ENCODE measurements at places on chromosomes 11 and 22.

DNA sequence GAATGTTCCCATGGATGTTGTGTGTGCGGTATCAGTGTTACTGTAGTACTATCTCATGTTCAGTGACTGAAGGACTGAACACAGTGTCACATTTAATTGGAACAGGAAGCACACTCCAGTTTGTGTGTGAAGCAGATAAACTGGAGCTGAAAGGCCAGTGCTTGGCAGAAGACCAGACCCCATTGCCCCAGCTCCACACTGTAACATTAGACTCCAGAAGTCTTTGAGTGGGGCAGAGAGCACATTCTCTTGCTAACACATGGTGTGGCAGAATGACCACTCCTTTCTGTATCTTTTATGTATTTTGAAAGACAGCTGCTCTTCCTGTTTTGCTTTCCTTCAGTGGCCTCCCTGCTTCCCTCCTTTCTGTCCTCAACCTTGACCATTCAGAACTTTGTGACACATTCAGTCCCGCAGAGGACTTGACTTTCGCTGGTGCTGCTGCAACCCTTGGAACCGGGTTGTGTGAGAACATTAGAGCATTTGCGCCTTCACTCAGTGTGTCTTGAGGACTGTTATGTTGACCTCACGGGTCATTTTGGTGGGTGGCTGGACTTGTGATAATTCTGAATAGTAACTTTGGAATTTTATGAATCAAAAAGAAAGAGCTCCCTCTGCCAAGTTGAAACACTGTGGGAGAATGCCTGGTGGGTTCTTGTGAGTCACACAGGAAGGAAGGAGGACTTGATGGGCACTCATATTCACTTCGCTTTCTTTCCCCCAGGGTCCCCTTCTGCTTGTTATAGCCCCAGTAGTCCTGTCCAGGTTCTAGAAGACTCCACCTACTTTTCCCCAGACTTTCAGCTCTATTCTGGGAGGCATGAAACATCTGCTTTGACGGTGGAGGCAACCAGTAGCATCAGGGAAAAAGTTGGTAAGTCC, 26.4 kb downstream of the AMOTL1 start:
- no peak for DNase-seq

GRCh38 chr11:69496202-69496557, 14.7 kb downstream of the LINC01488 start:
- no peak for DNase-seq

DNA sequence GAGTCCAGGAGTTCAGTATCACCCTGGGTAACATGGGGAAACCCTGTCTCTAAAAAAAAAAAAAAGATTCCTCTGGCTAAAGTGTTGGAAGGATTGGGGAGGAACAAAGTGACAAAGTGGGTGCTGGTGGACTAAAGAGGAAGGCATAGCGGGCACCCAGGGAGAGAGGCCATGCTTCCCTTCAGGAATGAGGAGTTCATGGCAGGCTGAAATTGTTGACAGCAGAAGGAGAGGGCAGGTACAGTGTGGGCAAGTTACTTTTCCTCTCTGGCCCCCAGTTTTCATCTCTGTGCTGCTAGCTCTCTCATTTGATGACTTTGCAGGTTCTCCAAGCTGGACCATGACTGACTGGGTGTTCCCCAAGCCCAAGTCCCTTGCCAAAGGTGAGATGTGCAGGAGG, 4.4 kb upstream of the SYT13 start:
- no peak for DNase-seq

DNA sequence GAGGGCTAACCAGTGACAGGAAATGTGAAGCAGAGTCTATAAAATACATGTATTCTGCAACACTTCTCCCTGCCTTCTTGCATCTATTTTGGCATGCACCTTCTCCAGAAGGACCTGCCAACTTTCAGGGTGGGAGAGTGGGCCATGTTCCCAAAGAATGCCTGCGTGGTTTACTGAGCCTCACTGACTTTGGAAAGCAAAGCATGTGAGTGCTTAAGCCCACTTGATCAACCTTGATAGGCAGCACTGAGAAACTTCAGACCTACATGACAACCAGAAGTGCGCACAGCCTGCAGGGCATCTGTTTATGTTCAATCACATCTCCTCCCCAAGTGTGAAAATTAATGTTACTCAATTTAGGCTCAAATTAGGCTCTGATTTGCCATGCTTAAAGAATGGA, 69.2 kb downstream of the AMOTL1 start:
- no peak for DNase-seq

- DNase-seq = no peak
Measured at GRCh38 chr11:109945626-109946321, 147.4 kb upstream of the ZC3H12C start.

- no peak for DNase-seq
Measured at GRCh38 chr11:116637766-116638165, 135.0 kb downstream of the BUD13 start.

DNA sequence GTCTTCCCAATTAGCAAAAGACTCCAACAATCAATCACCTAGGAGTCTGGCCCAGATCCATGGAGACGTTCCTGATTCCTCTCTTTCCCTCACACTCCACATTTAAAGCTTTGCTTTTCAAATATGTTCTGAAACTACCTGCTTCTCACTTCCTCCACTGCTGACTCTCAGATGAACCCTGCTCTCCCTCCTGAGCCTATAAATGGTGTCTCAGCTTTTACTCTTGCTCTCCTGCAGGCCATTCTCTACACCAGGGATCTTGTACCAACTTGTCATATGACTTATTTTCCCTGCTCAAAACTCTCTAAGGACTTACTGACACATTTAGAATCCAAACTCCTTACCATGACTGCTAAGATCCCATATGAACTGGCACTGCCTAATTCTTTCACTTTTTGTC, 138.4 kb upstream of the DDI1 start:
- no peak for DNase-seq

GRCh38 chr11:24609192-24610119, 112.6 kb downstream of the LUZP2 start:
- DNase-seq = no peak

DNA sequence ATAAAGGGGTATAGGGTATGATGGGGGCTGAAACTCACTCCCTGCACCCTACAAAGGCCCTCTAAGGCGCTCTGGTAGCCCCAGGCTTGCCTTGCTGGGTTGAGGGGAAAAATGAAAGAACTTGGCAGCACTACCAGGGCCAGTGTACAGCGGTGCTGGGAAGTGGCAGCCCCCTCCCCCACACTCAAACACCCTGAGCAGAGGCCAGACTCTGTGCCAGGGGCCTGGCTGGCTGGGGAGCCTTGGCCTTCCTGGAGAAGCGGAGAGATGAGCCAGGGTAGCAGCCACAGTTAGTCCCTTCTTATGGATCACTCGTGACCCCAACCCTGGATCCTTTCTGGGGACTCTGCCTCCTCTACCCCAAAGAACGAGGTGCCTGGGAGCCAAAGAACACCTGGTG, 2.7 kb downstream of the TMEM134 start:
- DNase-seq = no peak

DNA sequence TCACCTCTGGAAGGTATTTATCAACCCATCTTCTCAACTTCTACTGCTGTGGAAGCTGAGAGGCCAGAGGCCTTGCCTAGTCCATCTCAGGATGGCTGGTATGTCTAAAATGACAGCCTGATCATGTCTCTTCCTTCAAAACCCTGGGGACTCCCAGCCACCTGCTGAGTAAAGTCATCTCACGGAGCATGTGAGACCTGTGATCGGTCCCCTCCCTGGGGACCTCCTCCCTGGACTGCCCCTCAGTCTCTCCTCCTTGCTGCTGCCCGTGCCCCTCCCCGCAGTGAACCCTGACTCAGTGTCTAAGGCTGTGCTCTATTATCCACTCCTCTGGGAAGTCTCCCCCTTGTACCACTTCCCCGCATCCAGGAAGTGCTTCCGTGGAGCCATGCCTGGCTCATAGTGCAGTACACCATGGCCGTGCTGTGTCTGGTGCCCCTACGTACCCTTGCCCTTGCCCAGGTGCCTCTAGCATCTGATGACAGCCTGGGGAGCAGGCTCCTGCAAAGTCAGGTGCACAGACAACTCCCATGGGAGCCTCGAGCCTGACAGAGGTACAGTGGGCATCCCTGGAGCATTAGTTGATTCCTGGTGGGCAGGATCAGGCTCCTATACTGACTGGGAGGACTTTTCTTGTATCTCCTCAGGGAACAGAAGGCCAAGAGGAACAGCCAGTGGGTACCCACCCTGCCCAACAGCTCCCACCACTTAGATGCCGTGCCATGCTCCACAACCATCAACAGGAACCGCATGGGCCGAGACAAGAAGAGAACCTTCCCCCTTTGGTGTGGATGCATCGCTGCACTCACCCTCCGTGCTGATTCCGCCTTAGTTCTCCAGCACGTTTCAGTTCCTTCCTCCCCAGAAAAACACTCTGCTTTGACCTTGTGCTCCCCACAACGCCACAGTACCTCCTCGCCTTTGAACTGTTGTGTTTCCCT, 13.8 kb downstream of the SMARCB1 start:
- no peak for DNase-seq

- no peak for DNase-seq
Measured at GRCh38 chr11:118060869-118061268, 16.0 kb upstream of the TMPRSS4 start.

DNA sequence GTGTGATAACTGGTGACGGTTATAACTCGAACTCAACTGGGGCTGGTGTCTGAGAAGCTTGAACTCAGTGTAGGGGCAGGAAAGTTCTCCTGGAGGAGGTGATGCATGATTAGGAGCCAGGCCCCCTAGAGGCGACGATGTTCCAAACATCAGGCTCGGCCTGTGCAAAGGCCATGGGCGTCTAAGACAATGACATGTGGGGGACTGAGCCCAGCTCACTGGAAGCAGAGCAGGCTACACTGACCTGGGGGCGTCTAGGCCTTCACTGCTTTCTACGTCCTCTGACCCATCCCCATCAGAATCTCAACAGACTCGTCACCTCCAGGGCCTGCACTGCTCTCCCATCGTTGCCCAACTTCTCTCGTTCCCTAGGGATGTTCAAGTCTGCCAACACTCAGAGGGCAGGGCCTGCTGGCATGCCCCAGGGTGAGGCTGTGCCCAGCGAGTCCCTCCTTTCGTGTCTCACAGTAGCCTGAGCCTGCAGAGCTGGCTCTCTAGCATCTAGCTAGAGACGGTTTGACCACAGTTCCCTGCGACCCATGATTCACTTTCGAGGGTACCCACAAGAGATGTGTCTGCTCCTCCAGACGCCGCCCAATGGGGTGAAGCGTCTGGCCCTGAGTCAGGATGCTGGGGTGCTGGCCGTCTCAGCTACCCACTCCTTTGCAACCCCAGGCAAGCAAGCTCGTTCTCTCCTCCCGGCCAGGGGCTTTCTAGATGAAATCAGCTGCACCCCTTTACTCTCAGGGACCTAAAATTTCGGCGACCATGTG, 1.1 kb upstream of the ATG16L2 start:
- no peak for DNase-seq

DNA sequence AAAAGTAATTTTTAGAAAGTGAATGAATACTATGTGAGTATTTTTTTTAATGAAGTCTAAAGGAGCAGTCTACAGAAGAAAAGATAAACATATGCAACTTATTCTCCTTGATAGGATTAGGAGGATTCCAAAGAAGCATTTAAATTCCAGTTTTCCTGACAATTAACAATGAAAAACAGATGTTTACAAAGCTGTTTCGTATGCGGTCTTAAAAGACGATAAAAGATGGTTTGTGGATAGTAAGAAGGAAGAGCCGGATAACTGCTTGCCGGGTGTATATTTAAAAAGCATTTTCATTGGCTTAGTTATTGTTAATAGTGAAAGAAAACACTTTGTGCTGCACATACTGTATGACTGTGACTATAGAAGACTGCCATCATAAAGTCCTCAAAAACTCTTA, 120.0 kb upstream of the C11orf58 start:
- DNase-seq = no peak

- no peak for DNase-seq
Measured at GRCh38 chr11:8023831-8024555, 36.9 kb downstream of the EIF3F start.

DNA sequence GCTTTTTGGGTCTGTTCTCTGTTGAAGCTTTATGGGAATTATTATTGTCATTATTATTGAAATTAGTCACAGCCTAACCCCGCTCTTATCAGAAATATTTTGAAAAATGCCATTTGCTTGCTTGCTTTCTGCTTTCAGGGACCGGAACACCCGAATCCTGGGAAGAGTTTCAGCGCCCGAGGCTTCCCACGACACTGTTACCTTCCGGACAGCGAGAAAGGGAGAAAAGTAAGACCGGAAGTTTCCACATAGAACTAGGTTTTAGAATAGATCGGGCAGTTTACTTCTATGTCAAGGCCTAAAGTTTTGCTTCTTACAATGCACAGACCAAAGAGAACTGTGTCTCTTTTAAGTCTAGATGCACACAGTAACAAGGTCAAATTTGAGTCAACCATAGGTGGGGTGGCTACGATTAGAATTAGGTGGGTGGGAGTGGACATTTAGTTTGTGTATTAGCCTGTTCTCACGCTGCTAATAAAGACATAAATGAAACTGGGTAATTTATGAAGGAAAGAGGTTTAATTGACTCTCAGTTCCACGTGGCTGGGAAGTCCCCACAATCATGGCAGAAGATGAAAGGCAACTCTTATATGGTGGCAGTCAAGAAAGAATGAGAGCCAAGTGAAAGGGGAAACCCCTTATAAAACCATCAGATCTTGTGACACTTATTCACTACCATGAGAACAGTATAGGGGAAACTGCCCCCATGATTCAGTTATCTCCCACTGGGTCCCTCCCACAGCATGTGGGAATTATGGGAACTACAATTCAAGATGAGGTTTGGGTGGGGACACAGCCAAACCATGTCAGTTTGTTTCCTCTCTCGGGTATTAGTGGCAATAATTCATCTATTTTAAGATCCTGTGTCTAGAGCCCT, 12.9 kb downstream of the MPEG1 start:
- no peak for DNase-seq

DNA sequence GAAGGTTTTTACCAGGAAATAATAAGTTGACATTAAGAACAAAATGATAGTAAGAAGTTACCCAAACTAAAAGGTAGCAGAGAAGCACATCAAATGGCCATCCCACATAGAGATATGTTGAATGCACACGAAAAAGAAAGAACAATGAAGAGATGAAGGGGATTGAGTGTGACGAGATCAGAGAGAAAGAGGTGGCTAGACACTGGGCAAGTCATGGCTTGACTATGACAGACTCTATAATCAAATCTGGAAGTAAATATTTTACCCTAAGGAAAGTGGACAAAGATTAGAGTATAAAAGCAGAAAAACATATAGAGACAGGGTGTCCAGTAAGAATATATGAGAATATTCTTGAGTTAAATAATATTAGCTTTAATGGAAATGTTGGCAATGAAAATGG, 31.4 kb downstream of the CASP12 start:
- no peak for DNase-seq

- DNase-seq = no peak
Measured at GRCh38 chr22:43256976-43257545, 70.1 kb upstream of the TTLL12 start.

- DNase-seq = no peak
Measured at GRCh38 chr11:67409261-67409666, 5.4 kb downstream of the TBC1D10C start.
